ENCODE measurements at places on chromosomes 12 and 14. TPM values are rescaled to one million over a fixed set of nuclear protein-coding genes. Genes with fewer than 3 reads are reported as not detected.
A peak's percentile ranks its signal among the peaks of the same experiment; 100 is the strongest.

Gene VDR
- total RNA-seq: 15.4 TPM

Gene CACNA1C
- total RNA-seq: under 0.01 TPM

Gene ANKRD33
- not detected for total RNA-seq

Gene IL31
- not detected for total RNA-seq

Gene FAM222A
- total RNA-seq: 4.8 TPM

Gene CCDC197
- total RNA-seq: not detected

Gene SLC25A47
- 0.37 TPM for total RNA-seq

Gene ITGA5
- total RNA-seq: not detected

Gene CCDC77
- 3.5 TPM for total RNA-seq

DNA sequence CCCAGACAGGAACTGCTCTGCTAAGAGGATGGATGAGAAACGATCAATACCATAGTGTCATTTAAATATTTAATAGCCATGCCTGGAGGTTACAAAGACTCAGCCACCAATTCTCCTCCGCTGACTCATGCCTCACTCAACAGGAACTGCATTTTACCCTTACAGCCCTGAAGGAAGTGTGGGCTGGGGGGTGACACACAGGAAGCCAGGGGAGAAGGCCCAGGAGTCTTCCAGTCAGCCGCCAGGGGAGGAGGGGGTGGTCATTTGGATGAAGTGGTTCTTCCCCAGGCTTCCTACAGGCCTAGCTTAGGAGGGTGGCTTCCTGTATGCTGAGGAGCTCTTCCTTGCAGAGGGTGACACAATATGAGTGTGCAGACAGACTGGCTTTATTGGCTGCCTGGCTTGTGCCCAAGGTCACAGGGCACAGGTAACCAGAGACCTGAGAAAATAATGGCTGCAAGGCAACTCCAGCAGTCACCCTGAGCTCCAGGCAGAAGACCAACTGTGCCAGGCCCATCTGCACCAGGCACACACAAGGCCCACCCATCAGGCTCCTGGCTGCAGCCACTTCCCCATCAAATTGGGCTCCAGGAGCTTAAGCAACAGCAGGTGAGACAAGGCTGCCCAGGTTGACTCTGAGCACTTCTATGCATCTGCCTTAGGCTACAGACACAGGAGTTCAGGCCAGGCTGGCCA, 30.6 kb upstream of the RPLP0 start:
- DNase-seq: peak; percentile 90

DNA sequence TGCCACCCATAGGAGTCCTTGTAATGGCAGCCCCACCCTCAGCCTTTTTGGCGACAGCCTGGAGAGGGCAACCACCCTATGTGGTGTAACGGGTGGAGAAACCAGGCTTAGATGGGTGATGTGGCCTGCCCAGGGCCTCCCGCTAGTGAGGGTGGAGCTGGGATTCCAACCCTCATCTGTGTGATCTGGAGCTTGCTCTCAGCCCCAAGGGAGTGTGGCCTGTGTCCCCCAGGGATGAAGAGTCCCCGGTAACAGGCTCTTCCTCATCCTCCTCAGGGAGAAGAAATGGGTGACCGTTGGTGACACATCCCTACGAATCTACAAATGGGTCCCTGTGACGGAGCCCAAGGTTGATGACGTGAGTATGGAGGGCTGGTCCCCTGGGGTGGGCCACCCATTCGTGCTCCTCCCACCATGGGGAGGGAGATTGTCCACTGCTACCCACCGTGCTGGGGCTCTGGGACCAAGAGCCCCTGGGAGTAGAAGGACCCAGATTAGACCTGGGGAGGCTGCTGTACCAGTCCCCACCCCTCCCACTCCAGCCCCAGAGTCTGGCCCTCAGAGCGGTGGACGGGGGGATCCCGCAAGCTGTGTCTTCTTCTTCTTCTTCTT, 8.8 kb downstream of the BCL7A start:
- no peak for DNase-seq

DNA sequence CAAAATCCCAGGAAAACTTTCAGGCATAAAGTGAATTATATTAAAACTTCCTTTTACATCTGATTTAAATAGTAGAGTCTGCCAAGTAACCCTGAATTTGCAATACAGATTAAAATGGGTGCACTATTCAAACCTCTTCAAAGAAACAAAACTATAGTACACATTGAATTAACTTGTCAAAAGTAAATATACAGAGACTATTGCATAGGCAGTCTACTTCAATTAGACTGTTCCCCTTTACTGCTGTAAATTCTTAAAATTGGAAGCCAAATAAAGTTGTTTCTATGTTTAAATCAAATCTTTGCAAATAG, 7.1 kb downstream of the KRAS start:
- no peak for DNase-seq

GRCh38 chr14:51138404-51139103, 43.6 kb upstream of the TRIM9 start:
- no peak for DNase-seq

GRCh38 chr12:78725951-78726580, 138.5 kb upstream of the SYT1 start:
- DNase-seq: peak; percentile 69

DNA sequence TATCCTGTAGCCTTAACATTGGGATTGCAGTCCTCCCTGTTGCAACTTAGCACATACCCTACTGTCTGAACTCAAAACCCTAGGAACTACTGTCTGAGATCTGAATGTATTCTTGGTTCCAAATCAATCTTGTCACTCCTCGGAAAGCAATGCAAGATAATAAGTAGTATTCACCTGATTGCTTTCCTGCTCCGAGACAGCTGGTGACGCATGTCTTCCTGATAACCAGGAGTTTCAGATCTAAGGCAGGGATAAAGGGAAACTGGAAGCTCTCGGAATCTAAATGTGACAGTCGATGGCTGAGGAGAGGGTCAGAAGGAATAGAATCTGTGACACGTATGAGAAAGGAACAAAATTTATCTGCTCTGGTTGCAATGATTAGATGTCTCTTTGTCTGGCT, 67.6 kb downstream of the RMST start:
- DNase-seq: no peak

DNA sequence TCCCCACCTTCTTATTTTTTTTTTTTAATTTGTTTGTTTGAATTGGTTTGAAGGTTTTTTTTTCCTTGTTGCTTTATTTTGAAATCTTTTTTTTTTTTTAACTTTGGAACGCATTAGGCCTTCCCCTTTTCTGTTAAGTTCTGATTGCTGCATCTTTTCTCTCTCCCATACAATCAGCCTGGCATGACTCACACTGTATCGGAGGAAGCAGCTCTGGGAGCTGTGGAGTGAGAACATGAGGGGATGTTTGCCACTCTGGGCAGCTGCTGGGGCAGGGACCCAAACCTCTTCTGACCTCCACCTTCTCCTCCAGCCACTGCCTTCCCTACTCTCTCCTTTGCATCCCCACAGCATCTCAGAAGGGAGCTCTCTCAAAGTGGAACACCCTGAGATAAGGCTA, 160.3 kb upstream of the FKBP4 start:
- no peak for DNase-seq

DNA sequence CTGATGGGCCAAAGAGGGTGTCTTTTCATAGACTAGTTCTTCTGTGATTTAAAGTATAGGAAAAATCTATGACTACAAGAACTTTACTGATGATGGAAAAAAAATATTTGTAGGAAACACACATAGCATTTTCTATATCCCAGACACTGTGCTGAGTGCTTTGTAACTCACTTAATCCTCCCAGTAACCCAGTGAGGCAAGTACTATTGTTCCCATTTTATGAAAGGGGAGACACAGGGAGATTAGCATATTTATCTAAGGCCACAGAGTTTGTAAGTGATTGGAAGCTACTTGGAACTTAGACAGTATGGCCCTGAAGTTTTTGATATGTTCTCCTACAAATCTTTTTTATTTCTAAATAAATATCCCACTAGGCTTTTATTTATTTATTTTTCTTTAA, 19.9 kb downstream of the PRPF39 start:
- DNase-seq: no peak

GRCh38 chr14:68747393-68747792, 45.5 kb downstream of the ZFP36L1 start:
- no peak for DNase-seq

DNA sequence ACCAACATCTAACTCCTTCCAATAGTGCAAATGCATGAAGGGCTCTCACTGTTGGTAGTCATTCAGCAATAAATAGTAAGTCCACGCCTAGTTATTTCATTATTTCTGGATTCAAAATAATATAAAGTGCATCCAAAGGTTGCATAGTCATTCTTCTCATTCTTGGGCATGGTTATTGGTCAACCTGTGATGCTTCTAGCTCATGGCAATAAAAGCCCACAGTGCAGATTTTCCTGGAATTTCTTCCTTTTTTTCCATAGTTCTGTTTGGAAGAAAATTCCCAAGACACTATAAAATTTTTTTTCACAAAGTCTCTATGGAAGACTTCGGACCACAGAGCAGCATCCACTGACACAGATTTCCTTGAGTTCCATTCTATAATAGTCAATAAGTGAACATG, 7.6 kb downstream of the CD69 start:
- no peak for DNase-seq

GRCh38 chr14:101251812-101252442, 309.4 kb upstream of the DIO3 start:
- DNase-seq: no peak

GRCh38 chr14:61290701-61291100, 9.6 kb upstream of the TMEM30B start:
- no peak for DNase-seq

DNA sequence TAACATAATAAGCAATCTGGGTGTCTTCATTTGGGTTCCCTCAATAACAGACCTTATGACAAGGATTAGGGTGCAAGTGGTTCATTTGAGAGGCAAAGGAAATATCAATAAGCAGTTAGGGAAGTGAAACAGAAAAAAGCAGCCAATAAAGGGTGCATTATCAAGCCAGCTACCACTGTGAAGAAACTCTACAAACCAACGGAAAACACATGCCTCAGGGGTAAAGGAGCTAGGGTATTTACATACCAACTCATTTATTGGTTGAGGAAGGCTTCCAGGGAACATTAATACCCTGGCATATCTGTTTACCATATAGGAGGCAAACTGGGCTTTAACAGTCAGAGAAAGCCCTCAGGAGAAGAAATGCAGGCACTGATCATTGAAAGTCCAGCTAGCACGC, 22.7 kb upstream of the IFNG-AS1 start:
- no peak for DNase-seq

GRCh38 chr14:53470351-53471043, 317.4 kb upstream of the DDHD1 start:
- DNase-seq: no peak

DNA sequence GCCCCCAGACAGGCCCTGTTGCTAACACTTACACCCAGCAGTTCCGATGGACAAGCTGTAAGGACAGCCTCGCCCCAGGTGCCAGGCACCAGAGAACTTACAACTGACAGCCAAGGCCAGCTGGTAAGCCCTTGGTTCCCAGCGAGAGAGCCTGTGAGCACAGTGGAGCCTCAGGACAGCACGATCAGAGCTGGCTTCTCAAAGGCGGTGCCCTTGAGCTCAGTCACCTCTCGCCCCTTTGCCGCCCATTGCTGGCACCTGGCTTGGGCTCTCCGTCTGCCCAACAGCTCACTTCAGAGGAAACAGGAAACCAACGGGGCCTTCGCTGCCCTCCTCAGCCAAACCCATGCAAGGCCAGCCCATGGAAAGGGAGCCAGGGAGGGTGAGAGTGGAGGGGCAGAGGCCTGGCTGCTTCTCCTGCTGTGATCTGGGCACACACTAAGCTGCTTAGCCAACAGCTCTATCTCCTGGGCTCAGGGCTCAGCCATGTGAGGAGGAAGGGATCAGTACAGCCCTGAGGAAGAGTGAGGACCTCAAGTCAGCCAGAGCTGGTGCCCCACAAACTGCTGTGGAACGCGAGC, 98.5 kb downstream of the SINHCAF start:
- no peak for DNase-seq

GRCh38 chr12:100942984-100943749, 148.6 kb downstream of the ANO4 start:
- no peak for DNase-seq

DNA sequence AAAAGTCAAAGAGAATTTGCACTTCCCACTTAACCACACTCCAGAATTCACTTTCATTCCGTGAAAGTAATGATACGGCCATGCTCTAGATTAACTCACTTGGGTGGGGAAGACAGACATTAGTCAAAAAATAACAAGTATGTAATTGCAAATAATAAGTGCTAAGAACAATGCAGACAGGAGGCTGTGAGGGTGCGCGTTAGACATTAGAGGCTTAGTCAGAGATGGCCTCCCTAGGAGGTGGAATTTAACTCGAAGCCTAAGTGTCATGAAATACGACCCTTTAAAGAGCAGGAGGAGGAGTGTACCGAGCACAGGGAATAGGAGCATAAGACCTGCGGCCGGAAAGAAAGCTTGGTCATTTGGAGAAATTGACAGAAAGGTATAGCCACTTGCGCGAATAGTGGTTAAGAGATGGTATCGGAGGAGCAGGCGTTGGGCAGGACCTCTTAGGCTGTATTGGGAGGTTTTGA, 628 bp downstream of the SNRPF start:
- peak; percentile 57 for DNase-seq

GRCh38 chr14:77302926-77303325, 17.8 kb downstream of the POMT2 start:
- no peak for DNase-seq

DNA sequence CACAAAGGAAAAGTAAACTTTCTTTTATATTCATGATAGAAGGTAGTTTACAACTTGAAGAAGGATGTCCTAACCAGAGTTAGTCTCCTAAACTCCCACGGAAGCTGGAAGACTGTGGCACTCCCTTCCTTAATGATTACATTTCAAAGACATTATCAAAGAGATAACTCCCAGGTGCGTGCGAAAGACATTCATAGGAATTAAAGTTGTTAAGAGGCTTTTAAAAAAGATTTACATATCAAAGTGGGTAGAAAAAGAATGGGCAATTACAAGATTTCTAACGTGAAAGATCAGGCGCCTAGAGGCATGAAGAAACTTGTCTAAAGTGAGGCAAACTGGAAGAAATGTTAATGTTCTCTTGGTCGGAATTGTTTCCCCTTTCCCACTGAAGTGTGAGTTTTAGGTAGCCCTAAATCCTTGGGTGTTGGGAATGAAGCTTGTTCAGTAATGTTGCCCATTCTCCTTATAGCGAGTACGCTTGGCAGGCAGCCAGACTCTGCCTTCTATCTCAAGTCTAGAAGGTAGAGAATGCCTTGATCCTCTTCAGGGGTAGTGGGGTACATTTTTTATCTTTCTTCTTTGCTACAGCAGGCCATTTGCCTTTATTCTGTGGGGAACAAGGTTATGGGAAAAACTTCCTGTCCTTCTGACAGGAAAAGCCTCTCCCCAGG, 642.0 kb downstream of the SLC6A15 start:
- DNase-seq: no peak
